Left ventricle myocardium inferior (tissue), 1 donor: ENCODE measurements at places on chromosomes 6 and 20. TPM values are rescaled to one million over a fixed set of nuclear protein-coding genes. Genes with fewer than 3 reads are reported as not detected.
A peak's percentile ranks its signal among the peaks of the same experiment; 100 is the strongest.

SUMO4 gene
- total RNA-seq = 0.27 TPM

ZFAND3 gene
- total RNA-seq = 81.8 TPM

RNF182 gene
- not detected for total RNA-seq

IRF4 gene
- 0.22 TPM for total RNA-seq

SLC22A7 gene
- not detected for total RNA-seq

GSTA3 gene
- not detected for total RNA-seq

NKX2-4 gene
- total RNA-seq = not detected

CNR1 gene
- 0.66 TPM for total RNA-seq

AIF1 gene
- 15.2 TPM for total RNA-seq

APCDD1L gene
- 0.91 TPM for total RNA-seq

GRCh38 chr6:28603891-28604290 lies 78.2 kb downstream of the GPX5 start:
- H3K27me3 ChIP-seq = peaks cover 78% of the 10 kb centered on the region
- no peak for DNase-seq
- H3K4me3 ChIP-seq = no peak overlapping the region
- H3K36me3 ChIP-seq = no peaks in the 10 kb centered on the region
- H3K27ac ChIP-seq = no peak overlapping the region

- no peak for DNase-seq
- H3K27ac ChIP-seq = no peak overlapping the region
- H3K27me3 ChIP-seq = no peaks in the 10 kb centered on the region
- H3K4me1 ChIP-seq = no peaks in the 10 kb centered on the region
Measured at GRCh38 chr6:68473433-68474210, 161.5 kb upstream of the ADGRB3 start.

DNA sequence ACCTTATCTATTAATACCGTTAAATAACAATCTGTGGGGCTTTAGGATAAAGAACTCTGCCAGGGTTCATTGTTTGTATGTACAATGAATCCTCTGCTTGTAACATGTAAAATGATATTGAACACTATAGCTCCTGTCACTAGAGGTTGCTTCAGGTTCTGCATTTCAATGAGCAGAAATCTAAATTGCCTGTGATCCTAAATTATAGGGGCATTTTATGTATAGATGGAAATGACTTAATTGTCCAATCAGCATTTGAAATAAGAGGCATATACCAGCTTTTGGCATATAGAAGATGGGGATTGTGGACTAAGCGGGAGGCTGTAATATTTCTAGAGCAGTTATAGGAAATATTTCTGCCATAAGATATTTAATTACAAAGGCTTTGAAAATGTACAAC lies 2.0 kb downstream of the NCOA3 start:
- no peaks in the 10 kb centered on the region for H3K27me3 ChIP-seq
- DNase-seq = no peak
- no peaks in the 10 kb centered on the region for H3K36me3 ChIP-seq
- peaks cover 78% of the 10 kb centered on the region for H3K4me1 ChIP-seq
- H3K27ac ChIP-seq = peak overlapping the region; percentile 98

DNA sequence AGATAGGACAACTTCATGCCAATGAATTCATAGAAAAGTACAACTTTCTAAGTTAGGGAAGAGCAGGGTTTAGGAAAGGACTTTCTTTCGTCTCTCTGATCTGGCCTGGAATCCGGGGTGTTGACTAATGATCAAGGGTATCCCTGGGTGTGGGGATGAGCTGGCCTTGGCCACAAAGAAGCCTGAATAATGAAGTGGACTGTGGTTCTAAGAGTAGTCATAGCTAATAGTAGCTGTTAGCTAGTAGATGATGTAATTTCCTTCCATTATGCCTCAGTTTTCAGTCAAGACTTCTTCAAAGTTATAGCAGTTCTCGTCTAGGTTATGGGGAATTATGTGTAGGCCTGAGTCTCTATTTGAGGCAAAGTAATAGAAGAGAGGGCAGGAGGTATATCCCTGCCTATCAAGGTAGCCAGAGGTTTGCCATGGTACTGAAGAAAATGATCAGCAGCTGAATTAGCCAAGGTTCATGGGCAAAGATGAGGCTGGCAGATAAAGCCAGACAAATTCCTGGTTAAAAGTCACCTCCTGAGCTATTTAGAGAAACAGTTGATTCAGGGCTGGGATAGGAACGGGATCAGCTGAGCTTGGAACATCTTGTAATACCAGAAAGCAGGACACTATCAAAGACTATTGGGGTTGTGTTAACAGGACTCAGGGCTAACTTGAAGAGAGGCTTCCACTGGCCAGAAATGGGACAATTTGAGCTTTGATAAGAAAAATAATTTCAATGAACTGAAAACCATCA lies 18.7 kb upstream of the TRPC4AP start:
- H3K27ac ChIP-seq = peak overlapping the region; percentile 53
- H3K36me3 ChIP-seq = peaks cover 21% of the 10 kb centered on the region
- H3K4me3 ChIP-seq = no peak overlapping the region
- no peak for DNase-seq
- peaks cover 17% of the 10 kb centered on the region for H3K4me1 ChIP-seq
- H3K27me3 ChIP-seq = no peaks in the 10 kb centered on the region

- H3K4me3 ChIP-seq = no peak overlapping the region
- no peak overlapping the region for H3K27ac ChIP-seq
- peaks cover 15% of the 10 kb centered on the region for H3K4me1 ChIP-seq
- H3K36me3 ChIP-seq = no peaks in the 10 kb centered on the region
- no peaks in the 10 kb centered on the region for H3K27me3 ChIP-seq
Measured at GRCh38 chr6:38346291-38347079, 293.2 kb downstream of the BTBD9 start.

GRCh38 chr6:131761060-131761761 lies 46.6 kb upstream of the ENPP1 start:
- no peak overlapping the region for H3K27ac ChIP-seq
- H3K4me1 ChIP-seq = peaks cover 12% of the 10 kb centered on the region
- no peak for DNase-seq

GRCh38 chr6:123909989-123910388 lies 106.3 kb downstream of the NKAIN2 start:
- no peak overlapping the region for H3K27ac ChIP-seq
- H3K4me1 ChIP-seq = no peaks in the 10 kb centered on the region
- no peak for DNase-seq
- no peaks in the 10 kb centered on the region for H3K27me3 ChIP-seq
- no peak overlapping the region for H3K4me3 ChIP-seq
- H3K36me3 ChIP-seq = no peaks in the 10 kb centered on the region

GRCh38 chr20:62793757-62794006 lies 2.6 kb upstream of the MRGBP start:
- no peak for DNase-seq
- peak overlapping the region; percentile 92 for H3K27ac ChIP-seq
- H3K36me3 ChIP-seq = peaks cover 12% of the 10 kb centered on the region
- peaks cover 48% of the 10 kb centered on the region for H3K4me1 ChIP-seq

GRCh38 chr20:51135926-51136715 lies 113.2 kb upstream of the KCNG1 start:
- DNase-seq = no peak
- no peaks in the 10 kb centered on the region for H3K4me1 ChIP-seq
- H3K27ac ChIP-seq = no peak overlapping the region
- H3K27me3 ChIP-seq = peaks cover 27% of the 10 kb centered on the region

GRCh38 chr6:158461954-158462353 lies 97.9 kb upstream of the TMEM181 start:
- H3K27ac ChIP-seq = no peak overlapping the region
- H3K27me3 ChIP-seq = no peaks in the 10 kb centered on the region
- DNase-seq = no peak

- H3K27ac ChIP-seq = no peak overlapping the region
- no peaks in the 10 kb centered on the region for H3K4me1 ChIP-seq
- no peaks in the 10 kb centered on the region for H3K27me3 ChIP-seq
- no peak overlapping the region for H3K4me3 ChIP-seq
- DNase-seq = no peak
- H3K36me3 ChIP-seq = no peaks in the 10 kb centered on the region
Measured at GRCh38 chr6:98212468-98212867, 621.9 kb upstream of the POU3F2 start.

DNA sequence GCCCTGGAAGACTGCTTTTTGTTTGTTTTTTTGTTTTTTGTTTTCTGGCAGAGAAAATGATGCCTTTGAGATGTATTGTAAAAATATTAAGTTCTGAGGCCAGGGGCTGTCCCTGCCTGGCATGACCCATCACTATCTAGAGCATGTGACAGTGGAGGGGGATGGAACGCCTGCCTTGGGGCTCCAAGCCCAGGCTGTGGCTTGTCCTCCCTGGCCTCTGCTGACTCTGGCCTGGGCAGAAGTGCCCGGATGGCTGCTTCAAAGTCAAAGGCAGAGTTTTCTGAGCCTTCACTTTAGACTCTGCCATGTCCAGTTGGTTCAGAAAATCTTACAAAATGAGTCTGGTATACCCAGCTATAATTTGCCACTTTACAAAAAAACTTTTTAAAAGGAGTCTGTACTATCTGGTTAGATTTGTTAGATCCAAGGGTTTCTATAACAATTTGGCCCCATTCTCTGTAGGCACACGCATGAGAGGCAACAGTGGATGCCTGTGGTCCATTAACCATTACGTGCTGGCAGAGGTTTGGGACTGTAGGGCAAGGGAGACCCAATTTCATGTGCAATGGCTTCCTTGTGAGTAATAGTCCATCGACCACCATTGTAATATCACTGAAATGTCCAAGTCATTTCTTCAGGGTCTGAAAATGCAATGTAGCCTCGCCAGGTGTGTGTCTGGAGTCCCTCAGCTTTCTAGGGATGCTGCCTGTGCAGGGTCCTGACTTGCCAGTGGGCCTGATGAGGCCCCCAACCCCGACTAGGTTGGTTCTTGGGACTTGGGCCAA lies 8.3 kb downstream of the PPP1R3G start:
- H3K4me1 ChIP-seq = peaks cover 65% of the 10 kb centered on the region
- H3K4me3 ChIP-seq = no peak overlapping the region
- no peak for DNase-seq
- H3K27ac ChIP-seq = peak overlapping the region; percentile 79
- H3K36me3 ChIP-seq = no peaks in the 10 kb centered on the region

- no peak overlapping the region for H3K27ac ChIP-seq
- no peaks in the 10 kb centered on the region for H3K36me3 ChIP-seq
- no peaks in the 10 kb centered on the region for H3K27me3 ChIP-seq
- peak; percentile 60 for DNase-seq
Measured at GRCh38 chr6:166707045-166707444, 80.0 kb upstream of the RPS6KA2 start.

DNA sequence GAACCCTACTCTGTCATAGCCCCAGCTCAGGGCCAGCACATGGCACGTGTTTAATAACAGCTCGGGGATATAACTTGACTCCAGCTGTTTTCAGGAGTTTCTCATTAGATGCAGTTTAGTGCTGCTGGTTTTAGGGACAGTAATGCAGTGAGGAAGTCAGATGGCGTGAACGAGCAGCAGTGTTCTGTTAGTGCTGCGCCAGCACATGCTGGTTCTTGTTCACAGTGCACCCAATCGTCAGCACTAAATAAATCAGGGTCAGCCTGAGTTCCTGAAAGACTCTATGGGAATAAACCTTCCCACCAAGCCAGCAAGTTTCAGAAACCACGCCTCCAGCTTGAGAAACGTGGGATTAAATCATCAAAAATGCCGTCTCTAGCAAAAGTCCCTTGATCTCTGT lies 235.9 kb upstream of the SUPT3H start:
- H3K4me1 ChIP-seq = peaks cover under 1% of the 10 kb centered on the region
- H3K36me3 ChIP-seq = no peaks in the 10 kb centered on the region
- no peak overlapping the region for H3K27ac ChIP-seq

GRCh38 chr20:58852543-58853271 lies at the start of gene GNAS:
Gene GNAS, plus strand, starts transcription at chr20:58852716.
- DNase-seq = peak; percentile 58
- no peak within 1 kb of the TSS for H3K27ac ChIP-seq
- H3K36me3 ChIP-seq = no peaks in the 10 kb centered on the region

GRCh38 chr6:158502263-158502950 lies 57.5 kb upstream of the TMEM181 start:
- peaks cover 57% of the 10 kb centered on the region for H3K36me3 ChIP-seq
- no peaks in the 10 kb centered on the region for H3K27me3 ChIP-seq
- no peak overlapping the region for H3K27ac ChIP-seq
- no peak overlapping the region for H3K4me3 ChIP-seq
- no peaks in the 10 kb centered on the region for H3K4me1 ChIP-seq
- no peak for DNase-seq

DNA sequence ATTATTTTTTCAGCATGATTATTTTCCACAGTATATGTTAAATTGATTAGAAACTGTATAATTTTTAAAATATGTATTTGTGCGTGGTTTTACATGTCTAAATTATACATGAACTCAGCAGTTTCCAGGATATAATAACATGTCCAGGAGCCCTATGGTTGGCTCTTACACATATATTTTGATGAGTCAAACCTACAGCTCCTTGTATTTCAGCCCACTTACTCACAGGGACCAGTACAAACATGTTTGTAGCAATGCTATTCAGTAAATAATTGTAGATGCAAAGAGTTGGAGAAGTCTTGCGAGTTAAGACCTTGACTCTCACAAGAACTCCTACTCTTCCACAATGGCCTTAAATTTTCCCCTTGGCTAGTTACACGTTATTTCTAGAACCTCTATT lies 107.2 kb upstream of the SASH1 start:
- H3K36me3 ChIP-seq = no peaks in the 10 kb centered on the region
- no peaks in the 10 kb centered on the region for H3K27me3 ChIP-seq
- no peak overlapping the region for H3K4me3 ChIP-seq
- H3K4me1 ChIP-seq = peaks cover 14% of the 10 kb centered on the region
